ENCODE measurements at places on chromosomes 6 and 20. TPM values are rescaled to one million over a fixed set of nuclear protein-coding genes. Genes with fewer than 3 reads are reported as not detected.

Gene FYN
- 145 TPM for total RNA-seq

Gene OSTM1
- total RNA-seq = 63.8 TPM

Gene USP49
- 26.3 TPM for total RNA-seq

Gene RIPPLY2
- total RNA-seq = 2.1 TPM

Gene GRM4
- 3.5 TPM for total RNA-seq

Gene C6orf132
- total RNA-seq = 1.3 TPM

Gene CGA
- total RNA-seq = not detected

Gene RIPK1
- 16.7 TPM for total RNA-seq

Gene DYNLT2
- 15.4 TPM for total RNA-seq

Gene DDX43
- 20.1 TPM for total RNA-seq

Gene NEDD9
- total RNA-seq = 31.8 TPM

Gene CRISP2
- 197 TPM for total RNA-seq
